ENCODE measurements at places on chromosomes 2 and 18.

GRCh38 chr2:225310745-225311144 lies 88.8 kb upstream of the NYAP2 start:
- DNase-seq = no peak

DNA sequence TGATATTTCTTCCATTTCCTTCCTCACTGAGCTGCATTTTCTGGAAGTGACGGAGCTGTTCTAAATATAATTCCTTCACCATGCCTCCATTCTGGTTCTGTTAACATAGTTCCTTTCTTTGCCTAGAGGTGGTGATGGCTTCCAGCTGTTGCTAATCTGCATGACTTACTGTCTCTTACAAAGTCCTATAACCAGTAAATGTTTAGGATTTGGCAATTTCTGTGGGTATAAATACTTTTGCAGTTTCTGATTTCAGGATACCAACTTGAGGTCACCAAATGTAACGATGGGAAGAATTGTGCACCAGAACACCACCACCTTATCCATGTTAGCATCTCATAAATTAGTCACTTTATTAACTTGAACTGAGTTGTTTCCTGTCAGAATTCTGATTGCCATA lies 101.7 kb upstream of the FN1 start:
- DNase-seq = peak; percentile 97

DNA sequence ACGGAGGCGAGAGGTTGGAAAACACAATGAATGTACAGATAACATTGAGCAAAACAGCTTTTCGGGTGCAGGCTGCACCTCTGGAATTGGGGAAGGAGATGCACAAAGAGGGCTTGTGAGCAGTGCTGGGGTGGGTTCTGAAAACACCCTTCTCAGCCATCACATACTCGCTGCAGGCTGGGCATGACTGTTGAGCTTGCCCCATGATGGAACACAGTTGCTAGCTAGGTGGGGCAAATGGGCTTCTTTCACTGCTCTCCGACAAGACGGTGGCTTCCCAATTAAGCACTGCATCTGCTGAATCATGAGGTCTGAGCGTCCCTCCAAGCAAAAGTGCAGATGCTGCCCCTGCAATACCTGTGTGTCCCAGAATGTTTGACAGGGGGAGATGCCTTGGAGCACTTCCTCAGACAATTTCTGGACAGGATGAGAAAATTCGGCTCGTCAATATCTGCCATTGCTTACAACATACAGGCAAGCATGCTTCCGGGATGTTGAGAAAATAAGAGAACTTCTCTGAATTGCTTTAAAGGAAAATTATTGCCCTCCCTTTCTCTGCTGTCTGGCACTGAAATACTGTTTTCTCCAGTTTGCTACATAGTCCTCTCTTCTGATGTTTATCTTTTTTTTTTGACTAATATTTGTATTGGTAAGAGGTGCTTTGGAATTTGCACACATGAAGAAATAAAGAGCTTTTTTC lies 77.3 kb upstream of the SH3BP4 start:
- DNase-seq = no peak

GRCh38 chr18:78781601-78781960 lies 198.0 kb upstream of the SALL3 start:
- DNase-seq = no peak

DNA sequence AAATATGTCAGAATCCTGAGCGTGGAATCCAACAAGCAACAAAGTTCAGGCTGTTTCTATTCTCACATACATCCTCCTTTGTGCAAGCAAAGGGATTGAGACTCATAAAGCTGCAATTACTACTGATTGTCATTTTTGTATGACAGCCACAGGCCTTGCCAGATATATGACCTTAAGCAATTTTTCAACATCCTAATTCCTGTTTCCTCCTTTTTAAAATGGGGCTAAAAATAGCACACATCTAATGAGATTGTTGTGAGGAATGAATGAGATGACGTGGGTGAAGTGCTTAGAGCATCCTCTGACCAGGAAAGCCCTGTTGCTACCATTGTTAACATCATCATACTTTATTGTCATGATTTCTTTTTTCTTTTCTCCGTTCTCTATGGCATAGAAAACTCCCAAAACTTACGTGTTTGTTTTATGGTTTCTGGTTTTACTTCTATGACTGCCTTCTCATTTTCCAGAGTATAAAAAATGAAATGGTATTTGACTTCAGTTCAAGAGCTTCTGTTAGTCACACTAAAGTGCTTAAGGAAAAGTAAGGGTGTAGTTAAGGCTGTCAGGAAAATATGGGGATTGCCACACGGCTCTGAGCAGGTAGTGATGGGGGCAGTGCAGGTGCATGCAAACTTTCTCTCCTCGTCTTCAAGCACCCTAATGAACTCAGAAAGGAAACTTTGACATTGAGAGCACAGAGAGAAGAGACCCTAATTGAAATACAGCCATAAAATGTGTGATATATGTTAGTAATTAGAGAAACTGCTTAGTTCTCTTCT lies 590.6 kb upstream of the NETO1 start:
- DNase-seq = no peak

DNA sequence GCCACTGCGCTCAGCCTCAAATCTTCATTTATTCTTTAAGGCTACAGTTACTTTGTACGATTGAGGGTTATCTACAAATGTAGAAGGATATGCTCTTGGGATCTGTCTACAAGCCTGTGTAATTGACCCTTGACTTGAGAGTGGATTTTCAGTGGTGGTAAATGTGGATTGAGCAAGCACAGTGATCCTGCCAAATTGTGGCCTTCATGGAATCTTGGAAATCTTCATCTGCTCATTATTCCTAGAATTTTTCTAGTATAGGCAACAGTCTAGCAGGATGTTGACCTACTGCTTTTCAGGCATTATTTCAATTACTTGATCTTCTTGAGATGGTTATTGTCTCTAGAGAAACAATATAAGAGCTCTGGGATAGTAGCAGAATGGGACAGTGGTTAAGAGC lies 226.1 kb upstream of the REV1 start:
- peak; percentile 66 for DNase-seq

GRCh38 chr18:24491927-24492834 lies 31.7 kb downstream of the HRH4 start:
- no peak for DNase-seq

GRCh38 chr2:88530081-88530480 lies 77.6 kb upstream of the FOXI3 start:
- no peak for DNase-seq

GRCh38 chr2:171811245-171811628 lies 82.8 kb downstream of the SLC25A12 start:
- peak; percentile 48 for DNase-seq

- peak; percentile 78 for DNase-seq
Measured at GRCh38 chr2:67389286-67389685, 7.8 kb upstream of the ETAA1 start.

DNA sequence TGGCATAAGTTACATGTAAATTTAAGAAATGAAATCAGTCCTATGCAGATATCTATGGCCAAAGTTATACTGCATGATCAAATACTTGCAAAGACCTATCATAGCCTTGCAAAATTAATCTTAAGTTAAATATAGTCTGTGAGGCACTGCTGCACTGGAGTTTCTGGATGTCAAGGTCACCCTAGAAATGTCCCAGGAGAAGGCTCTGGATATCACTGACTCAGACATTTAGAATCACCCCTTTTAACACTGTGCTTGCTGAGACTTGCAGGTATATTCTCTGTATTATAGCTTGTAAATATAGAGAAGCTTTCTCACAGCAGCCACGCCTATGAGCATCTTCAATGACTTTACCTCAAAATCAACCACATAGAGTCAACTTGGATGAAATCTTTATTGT lies 51.5 kb downstream of the ETAA1 start:
- no peak for DNase-seq

- no peak for DNase-seq
Measured at GRCh38 chr2:124880995-124881394, 855.9 kb downstream of the CNTNAP5 start.

DNA sequence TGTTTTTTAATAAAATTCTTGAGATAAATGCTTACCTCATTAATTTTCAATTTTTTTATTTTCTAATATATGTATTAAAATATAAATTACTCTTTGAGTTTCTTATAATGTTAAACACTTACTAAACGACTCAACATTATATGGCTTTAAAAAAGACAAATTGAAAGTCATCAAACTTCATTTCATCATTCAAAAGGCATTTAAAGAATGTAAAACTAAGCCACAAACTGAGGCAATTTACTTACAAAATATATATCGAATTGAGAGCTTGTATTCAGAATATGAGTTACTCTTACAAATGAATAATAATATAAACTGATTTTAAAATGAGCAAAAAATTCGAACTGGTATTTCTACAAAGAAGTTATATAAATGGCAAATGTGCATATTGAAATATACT lies 1262.2 kb upstream of the PIK3C3 start:
- peak; percentile 25 for DNase-seq
